Large intestine (tissue), 12 donors: ENCODE measurements at places on chromosomes 11 and 22.

DNA sequence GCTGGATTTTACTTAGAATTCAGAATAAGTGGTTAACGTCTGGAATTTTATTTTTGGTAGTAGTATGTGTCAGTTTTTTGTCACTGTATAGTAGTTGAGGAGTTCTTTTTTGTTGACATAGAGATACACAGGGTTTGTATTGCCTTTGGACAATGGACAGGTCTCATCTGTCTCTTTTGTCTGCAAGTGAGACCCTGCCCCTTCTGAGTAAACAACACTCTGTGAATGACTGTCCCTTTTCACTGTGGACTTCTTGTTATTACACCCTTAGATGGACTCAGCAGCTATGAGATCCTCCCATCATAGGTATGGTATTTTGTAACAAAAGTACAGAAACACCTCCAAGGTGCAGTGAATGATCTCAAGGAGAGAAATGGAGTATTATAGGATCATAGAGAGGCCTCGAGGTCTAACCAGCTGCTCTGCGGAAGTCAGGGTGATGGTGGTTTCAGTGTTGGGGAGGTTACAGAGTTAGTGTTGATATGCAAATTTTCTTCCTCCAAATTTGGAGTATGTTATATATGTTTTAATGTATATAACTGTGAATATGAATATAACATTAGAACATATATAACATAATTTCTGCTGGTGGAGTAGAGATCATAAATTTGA is 7.8 kb downstream of the PPP6R3 start:
- no peak for DNase-seq

DNA sequence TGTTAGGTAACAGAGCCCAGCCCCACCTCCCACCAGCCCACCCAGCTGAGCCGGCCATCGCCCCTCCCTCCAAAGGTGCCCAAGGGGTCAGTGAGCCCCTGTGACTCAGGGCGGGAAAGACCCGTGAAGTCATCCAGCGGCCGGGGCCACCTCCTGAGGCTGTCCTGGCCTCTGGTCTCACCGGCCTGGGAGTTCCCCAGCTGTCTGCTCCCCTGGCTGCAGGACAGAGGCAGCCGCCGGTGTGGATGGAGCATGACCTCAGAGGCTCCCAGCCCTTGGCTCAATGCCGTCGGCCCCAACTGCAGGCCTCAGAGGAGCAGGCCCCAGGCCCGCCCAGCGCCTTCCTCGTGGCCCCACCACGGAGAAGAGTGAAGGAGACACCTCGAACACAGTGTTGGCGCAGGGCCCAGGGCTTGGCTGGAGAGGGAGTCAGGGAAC is 28.7 kb downstream of the RPL3 start:
- DNase-seq = no peak

GRCh38 chr11:7582338-7582985 is 68.7 kb downstream of the PPFIBP2 start:
- DNase-seq = no peak

DNA sequence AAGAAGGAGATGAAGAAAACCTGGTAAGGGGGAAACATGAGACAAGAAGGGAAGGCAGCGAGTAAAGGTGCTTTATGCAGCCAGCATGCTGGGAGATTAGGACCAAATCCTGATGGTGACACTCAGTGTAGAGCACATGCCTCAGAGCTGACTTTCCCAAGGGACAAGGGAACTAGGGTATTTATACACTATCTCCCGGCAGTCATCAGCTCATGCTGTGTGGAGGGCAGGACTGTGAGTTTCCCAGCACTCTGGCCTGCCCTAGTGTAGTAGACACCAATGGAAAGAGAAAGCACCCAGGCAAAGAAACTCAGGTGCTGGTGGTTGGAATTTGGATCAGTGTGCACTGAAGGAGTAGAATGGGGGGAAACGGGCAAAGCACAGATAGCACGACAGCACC is 128.3 kb upstream of the CSNK2A3 start:
- no peak for DNase-seq

- DNase-seq = no peak
Observed at GRCh38 chr11:1810761-1811160, 24.0 kb upstream of the SYT8 start.

DNA sequence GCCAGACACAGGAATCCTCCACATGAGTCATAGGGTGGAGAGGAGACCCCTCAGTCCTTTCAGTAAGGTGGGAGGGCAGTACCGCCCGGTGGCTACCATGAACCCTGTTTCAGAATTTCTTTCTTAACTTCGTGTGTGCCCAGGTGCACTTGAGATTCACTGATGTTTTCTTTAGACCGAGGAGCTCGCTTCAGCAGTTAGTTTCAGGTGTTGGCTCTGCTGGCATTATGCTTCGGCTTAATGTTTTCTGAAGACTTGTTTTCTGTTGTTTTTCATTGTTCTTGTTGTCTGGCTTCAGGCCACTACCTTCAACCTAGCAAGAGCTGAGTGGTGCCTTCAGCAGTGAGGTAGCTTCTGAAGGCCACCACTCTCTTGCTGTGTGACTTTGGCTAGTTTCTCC is 71.5 kb downstream of the BMAL1 start:
- DNase-seq = no peak

DNA sequence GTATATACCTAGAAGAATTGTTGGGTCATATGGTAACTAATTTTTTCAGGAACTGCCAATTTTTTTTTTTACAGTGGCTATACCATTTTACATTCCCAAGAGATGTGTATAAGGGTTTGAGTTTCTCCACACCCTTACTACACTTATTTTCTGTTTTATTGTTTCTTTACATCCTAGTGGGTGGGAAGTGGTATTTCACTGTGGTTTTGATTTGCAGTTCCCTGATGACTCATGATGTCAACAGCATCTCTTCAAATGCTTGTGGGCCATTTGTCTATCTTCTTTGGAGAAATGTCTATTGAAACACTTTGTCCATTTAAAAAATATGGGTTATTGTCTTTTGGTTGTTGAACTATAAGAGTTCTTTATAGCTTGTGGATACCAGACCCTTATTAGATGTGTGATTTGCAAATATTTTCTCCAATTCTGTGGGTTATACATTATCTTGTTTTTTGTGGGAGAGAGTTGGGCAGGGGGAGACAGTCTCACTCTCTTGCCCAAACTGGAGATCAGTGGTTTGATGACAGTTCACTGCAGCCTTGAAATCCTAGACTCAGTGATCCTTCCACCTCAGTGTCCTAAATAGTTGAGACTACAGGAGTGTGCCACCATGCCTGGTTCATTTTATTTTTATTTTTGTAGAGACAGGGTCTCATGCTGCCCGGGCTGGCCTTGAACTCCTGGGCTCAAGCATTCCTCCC is 30.3 kb upstream of the PISD start:
- DNase-seq = no peak

DNA sequence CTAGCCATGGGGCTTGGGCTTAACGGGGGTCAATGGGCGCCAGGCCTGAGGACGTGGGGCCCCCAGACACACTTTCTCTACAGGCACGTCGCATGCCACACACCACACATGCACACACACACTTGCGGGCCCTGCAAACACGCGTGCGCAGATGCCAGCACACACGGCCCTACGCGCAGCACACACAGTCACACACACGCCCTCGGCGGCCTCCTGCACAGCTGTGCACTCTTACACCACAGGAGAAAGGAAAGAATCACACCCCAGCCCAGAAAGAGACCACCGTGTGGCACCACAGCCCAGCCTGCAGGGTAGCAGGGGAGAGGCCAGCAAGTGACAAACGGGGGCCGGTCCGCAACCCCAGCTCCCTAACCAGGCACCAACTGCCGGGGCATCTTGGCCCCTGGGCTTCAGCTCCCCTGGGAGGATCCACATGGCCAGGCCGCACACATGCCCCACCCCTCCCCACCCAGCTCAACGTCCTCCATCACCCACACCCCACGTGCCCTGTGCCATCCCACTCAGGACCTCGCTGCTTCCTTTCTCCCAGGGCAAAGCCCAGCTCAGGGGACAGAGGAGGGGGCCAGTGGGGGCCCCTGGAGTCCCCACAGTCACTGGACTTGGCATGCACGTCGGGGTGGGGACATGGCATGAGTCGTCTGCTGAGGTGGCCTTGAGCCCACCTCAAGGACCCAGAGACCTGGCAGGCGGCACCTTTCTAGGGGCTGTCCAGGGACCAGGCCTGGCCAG is 26.3 kb upstream of the TH start:
- no peak for DNase-seq

DNA sequence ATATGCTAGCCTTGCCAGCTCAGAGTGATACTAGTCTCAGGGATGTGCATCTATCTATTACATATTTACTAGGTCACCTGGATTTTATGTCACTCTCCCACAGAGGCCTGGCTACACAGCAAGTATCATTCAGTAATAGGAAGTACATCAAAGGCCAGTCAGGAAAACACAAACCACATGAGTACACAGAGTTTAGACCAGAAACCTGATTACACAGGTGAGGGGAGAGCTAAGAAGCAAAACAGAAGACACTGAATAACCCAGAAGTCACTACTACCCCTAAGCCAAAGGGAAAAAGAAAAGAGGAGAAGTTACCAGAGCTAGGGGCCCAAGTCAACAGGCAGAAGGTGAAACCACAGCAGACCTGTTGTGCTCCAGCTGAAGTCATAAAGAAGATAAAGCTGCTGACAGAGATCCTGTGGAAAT is 13.3 kb downstream of the LPXN start:
- peak; percentile 89 for DNase-seq

DNA sequence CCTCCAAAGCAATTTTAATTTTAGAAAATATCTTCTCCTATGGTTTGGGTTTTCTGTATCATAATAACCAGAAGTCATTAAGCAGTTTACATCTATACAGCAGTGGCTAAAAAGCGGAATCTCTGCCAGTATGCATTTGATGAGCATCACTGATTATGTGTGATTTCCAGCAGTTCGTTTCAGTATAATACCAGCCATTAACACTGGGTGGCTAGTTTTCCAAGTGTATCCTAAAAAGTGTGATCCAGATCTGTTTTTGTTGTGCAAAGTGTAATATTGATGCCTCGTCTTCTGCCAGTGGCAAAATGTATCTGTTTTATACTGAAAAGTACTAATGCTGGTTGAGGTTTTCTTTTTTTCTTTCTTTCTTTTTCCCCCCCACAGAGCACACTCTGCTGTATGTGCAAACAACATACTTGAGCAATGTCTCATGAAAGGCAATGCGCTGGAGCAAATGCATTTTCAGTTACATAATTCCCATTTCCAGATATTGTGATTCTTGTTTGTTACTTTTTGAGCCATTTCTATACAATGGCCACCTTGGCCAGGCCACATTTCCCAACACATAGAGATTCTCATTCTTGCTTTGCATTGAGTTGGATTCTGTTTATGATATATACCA is 64.2 kb downstream of the SLC36A4 start:
- DNase-seq = no peak
